ENCODE measurements at places on chromosomes 12 and 14. TPM values are rescaled to one million over a fixed set of nuclear protein-coding genes. Genes with fewer than 3 reads are reported as not detected.

Gene PTGER2
- total RNA-seq = 17.9 TPM

Gene RIMBP2
- 0.91 TPM for total RNA-seq

Gene STYK1
- total RNA-seq = 0.13 TPM

Gene TMEM119
- 20.0 TPM for total RNA-seq

Gene NINJ2
- 5.6 TPM for total RNA-seq

Gene SLC17A8
- total RNA-seq = not detected

Gene CAPRIN2
- total RNA-seq = 27.7 TPM

Gene ARHGEF25
- 16.2 TPM for total RNA-seq

Gene TAS2R9
- 0.32 TPM for total RNA-seq

Gene LTBR
- total RNA-seq = 98.3 TPM

Gene RNF212B
- total RNA-seq = not detected

Gene NKX2-1
- total RNA-seq = not detected

Gene NOXRED1
- 0.65 TPM for total RNA-seq

Gene PARP11
- 10.7 TPM for total RNA-seq

Gene SCN8A
- 42.1 TPM for total RNA-seq

Gene PLA2G1B
- not detected for total RNA-seq

Gene SLC6A15
- 0.11 TPM for total RNA-seq

Gene AJUBA
- total RNA-seq = 75.0 TPM

Gene SLC8A3
- total RNA-seq = 0.26 TPM

Gene GALNT9
- 2.4 TPM for total RNA-seq

Gene FITM1
- total RNA-seq = 0.32 TPM

Gene PRB2
- total RNA-seq = not detected

Gene KCNA1
- total RNA-seq = 0.54 TPM

Gene SDR9C7
- not detected for total RNA-seq

Gene SLC15A4
- 45.6 TPM for total RNA-seq

Gene FGD6
- total RNA-seq = 8.0 TPM

Gene NFE2
- 0.65 TPM for total RNA-seq

Gene CD163
- total RNA-seq = not detected

Gene TTC9
- 3.5 TPM for total RNA-seq

Gene LMNTD1
- total RNA-seq = 0.52 TPM

Gene HOXC13
- total RNA-seq = not detected

Gene AQP2
- not detected for total RNA-seq

Gene PKP2
- total RNA-seq = not detected

Gene GARIN6
- total RNA-seq = not detected

Gene CEBPE
- 0.13 TPM for total RNA-seq

Gene MANSC1
- total RNA-seq = 16.2 TPM

Gene LRP1-AS
- not detected for total RNA-seq

Gene SLC38A4
- total RNA-seq = 5.4 TPM

Gene TEX52
- not detected for total RNA-seq

Gene ACOT6
- not detected for total RNA-seq

Gene B4GALNT1
- 2.9 TPM for total RNA-seq

Gene STXBP6
- 1.2 TPM for total RNA-seq

Gene PITPNM2
- total RNA-seq = 7.6 TPM

Gene RAPGEF3
- total RNA-seq = 18.6 TPM

Gene TCL1B
- total RNA-seq = not detected

Gene SERPINA9
- total RNA-seq = 0.43 TPM

Gene MSRB3
- total RNA-seq = 67.8 TPM

Gene PGF
- 30.1 TPM for total RNA-seq

Gene TMTC1
- total RNA-seq = 127 TPM

Gene KCNMB4
- 0.13 TPM for total RNA-seq

Gene ZDHHC22
- total RNA-seq = not detected

Gene RNASE1
- total RNA-seq = not detected

Gene ANKRD33
- total RNA-seq = not detected

Gene ACRBP
- 0.26 TPM for total RNA-seq

Gene SLCO1C1
- 0.32 TPM for total RNA-seq

Gene HOXC9
- total RNA-seq = 9.8 TPM

Gene ZFP36L1
- 71.9 TPM for total RNA-seq

Gene BDKRB1
- total RNA-seq = 21.7 TPM

Gene SYT10
- total RNA-seq = not detected
